ENCODE measurements at places on chromosomes 12 and 14.

DNA sequence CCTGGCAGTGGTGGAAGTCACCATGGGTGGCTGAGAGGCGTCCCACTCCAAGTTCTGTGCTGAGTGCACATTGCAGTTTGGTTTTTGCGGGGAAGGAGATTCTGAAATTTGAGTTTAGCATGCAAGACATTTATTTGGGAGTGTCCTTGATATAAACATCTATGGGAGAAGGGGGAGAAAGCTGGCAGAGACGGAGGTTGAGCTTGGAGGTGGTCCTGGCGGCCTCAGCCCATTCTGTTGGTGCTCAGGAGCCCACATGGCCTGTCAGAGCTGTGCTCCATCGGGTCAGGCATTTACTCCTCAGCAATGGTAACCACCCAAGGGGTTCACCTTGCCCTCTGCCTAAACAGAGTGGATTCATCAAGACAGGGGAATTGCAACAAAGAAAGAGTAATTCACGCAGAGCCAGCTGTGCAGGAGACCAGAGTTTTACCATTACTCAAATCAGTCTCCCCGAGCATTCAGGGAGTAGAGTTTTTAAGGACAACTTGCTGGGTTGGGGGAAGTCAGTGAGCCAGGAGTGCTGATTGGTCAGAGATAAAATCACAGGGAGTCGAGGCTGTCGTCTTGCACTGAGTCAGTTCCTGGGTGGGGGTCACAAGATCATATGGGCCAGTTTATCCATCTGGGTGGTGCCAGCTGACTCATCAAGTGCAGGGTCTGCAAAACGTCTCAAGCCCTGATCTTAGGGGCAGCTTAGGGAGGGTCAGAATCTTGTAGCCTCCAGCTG, 323.3 kb upstream of the TMEM132C start:
- DNase-seq = no peak

GRCh38 chr12:1619159-1619558, 9.9 kb upstream of the WNT5B start:
- DNase-seq = no peak

DNA sequence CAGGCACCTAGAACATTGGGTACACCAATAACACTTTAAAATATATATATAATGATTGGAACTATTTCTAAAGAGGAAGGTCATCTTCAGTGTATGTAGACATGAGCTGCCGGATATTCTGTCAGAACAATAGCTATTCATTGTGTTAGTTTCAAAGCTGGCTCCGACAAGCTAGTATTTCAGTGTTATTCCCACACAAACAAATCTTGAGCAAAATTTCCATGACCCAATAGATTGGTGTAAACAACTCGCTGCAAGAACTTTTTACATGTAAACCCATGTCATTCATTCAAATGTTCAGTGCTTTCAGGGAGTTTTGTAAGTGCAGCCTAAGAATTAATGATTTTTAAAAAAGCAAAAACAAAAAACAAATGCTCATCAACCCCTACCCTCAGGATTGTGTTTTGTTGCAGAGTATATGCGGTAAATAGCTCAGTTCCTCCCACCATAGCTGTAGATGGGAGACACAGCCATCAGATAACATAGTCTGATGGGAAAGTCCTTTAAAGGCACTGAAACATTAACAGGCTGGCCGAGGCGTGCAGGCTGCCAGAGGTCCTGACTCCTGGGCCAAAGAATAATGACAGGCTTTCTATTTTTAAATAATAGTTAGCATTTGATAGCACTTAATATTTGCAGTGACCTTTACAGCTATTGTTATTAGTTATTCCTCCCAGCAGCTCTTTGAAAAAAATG, 150.3 kb upstream of the ARHGAP5 start:
- no peak for DNase-seq

- no peak for DNase-seq
Observed at GRCh38 chr12:6809056-6809455, 12.6 kb upstream of the GPR162 start.

- DNase-seq = no peak
Observed at GRCh38 chr14:98022541-98023520, 1225.6 kb downstream of the VRK1 start.

- DNase-seq = no peak
Observed at GRCh38 chr12:47068539-47068938, 10.9 kb upstream of the PCED1B start.

DNA sequence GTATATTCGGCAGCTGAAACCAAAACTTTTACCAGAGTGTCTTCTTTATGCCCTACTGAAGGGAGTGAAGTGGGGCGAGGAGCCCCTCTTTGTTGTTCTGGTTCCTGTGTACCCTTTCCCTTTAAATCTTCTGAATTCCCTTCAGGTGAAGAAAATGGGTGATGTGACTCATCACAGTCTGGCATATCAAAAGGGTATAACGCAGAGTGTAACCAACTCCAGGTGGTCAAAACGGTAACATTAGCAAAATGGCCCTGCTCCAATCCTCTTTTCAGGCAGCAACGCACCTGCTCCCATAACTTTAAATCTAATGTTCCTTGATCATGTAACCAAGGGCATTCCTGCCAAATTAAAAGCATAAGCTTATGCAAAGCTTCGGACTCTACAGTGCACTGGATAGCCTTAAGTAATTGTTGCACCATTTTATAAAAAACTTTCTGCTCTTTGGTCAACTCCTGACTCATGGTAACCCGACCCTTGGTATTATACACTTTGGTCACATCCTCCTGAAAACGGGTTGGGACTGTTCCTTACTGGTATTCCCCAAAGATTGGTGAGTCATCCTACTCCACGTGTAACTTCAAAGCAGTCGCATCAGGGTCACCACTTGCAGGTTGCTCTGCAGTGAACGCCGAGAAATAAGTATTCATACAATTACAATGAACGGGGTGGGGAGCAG, 83.1 kb downstream of the KCNMB4 start:
- DNase-seq = no peak

DNA sequence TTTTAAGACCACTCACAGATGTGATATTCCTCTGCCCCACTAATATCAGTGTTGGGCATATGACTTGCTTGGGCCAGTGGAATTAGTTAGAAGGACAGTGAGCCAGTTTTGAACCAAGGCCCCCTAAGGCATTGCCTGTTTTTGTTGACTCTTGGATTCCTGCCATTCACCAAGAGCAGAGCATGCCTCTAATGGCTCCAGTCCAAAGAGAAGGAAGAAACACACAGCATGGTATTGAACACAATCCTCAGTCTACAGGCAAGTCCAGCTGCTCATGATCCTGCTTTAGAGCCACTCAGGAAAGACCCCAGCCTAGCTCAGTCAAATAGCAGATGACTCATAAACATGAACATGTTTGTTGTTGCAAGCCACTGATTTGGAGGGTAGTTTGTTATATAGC, 1201.5 kb downstream of the BCL11B start:
- DNase-seq = peak; percentile 50

- DNase-seq = no peak
Observed at GRCh38 chr14:105397350-105397931, 897 bp upstream of the TEX22 start.

DNA sequence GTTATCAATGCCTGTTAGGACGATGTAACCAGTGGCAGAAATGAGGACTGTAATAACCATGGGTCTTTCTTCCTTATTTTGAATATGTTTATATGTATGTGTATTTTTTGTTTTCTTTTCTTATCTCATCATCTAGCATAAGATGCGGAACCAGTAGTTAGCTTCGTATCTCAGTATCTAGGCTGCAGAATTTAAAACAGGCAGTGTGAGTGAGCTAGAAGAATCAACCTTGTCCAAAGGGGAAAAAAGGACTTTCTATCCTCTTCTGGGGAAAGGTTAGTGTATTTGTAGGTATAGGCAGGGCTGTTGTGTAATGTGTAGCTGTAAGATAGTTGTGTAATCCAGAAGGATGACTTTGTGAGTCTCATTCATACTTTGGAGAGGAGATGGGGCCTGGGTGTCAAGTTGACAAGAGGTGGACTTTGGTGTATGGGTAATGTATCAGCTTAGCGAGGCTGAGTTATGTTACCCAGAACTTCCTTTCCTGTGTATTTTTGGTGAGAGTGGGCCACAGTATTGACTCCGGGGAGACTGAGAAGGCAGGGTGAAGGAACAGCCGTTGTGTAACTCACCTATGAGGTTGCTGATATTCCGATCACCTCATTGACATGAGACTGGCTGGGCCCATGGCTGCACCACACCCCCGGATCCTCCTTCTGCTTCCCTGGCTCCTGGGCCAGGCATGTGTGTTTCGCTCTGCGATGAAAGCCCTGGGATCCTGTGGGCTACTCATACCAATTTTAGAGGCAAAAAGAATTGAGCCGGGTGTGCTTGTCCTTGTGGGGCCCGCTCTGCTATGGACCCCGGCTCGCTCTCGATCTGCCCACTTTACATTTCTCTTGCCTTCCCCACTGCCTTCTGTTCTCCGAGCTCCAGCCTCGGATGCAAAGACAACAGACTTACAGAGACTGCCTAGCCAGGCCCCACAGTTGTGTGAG, 24.3 kb downstream of the DLK1 start:
- DNase-seq = no peak

DNA sequence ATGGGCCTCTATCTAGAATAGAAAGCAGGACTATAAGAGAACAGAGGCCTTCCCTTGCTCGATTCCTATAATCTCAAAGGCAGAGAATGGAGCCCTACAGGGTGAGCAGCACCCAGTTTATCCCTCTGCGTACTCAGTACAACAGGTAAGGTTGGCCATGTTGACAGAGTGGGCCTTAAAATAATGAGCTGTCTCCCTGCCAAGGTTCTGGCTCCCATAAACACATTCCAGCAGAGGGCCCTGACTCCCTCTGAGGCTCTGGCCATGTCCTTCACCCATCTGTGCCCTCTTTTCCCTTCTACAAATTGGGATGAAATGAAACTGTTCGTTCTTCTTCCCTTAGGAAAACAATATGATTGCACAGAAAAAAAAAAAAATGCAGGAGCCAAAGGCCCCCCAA, 16.9 kb upstream of the PNMA1 start:
- DNase-seq = no peak

DNA sequence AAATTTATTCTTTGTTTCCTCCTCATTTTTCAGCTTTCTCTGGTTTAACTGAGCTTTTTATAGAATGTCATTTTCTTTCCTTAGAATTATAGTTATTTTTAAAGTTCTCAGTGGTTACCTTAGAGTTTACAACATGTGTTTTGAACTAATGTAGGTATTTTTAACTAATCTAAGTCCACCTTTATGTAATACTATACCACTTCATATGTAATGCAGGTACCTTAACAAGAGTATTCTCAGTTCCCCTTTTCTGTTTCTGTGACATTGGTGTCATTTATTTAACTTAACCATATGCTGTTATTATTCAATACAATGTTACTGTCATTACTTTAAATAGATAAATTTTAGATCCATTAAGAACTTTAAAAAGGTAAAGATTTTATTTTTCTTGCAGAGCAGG, 30.3 kb upstream of the KCNC2 start:
- no peak for DNase-seq

GRCh38 chr14:94021416-94022157, 4.6 kb upstream of the OTUB2 start:
- no peak for DNase-seq

GRCh38 chr12:44078273-44078672, 242.4 kb downstream of the TMEM117 start:
- no peak for DNase-seq

- no peak for DNase-seq
Observed at GRCh38 chr14:58133739-58134138, 18.3 kb downstream of the ARMH4 start.

- DNase-seq = no peak
Observed at GRCh38 chr14:104787736-104788135, 7.8 kb downstream of the AKT1 start.

DNA sequence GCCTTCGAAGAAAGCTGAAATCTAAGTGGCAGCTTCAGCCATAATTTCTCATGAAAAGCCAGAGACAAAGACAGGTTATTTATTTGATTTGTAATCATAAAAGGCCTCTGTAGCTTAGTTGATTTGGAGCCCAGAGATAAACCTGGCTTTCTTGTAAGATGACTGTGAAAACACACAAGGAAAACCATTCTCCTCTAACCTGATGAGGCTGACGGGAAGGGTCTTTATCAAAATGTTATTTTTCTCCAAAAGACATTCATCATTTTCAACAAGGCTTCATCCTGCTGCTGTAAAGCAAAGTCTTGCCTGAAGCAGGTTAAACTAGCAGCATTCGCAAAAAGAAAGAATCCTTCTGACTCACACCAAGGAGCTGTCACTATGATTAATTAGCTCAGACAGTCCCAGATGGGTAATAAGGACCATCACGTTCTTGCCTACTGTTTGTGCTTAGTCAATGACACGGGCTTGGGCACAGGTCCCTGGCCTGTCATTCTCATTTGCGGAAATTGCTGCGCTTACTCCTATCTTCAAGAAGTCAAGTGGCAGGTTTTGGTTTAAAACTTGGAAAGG, 286.6 kb downstream of the C12orf75 start:
- no peak for DNase-seq

GRCh38 chr14:49947506-49947905, 54.6 kb downstream of the ARF6 start:
- no peak for DNase-seq

- DNase-seq = no peak
Observed at GRCh38 chr14:45048385-45048784, 35.5 kb upstream of the PRPF39 start.

- DNase-seq = no peak
Observed at GRCh38 chr12:27762757-27763156, 17.3 kb upstream of the KLHL42 start.

DNA sequence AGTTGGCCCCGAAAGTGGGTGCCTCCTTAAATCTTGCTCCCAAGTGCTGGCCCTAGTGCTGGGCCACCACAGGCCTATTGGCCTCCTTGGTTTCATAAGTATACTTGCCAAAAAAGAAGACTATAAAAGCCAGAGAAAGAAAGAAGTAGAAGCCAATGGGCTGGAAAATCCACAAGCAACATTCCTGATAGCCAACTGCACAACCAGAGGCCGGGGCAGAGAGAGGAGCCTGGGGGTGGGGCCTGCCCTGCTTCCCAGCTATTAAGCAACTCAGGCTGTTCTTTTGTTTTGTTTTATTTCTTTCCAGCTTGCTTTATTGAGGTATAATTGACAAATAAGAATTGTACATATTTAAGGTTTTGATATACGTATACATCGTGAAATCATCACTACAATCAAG, 177.2 kb upstream of the NTF3 start:
- DNase-seq = no peak

DNA sequence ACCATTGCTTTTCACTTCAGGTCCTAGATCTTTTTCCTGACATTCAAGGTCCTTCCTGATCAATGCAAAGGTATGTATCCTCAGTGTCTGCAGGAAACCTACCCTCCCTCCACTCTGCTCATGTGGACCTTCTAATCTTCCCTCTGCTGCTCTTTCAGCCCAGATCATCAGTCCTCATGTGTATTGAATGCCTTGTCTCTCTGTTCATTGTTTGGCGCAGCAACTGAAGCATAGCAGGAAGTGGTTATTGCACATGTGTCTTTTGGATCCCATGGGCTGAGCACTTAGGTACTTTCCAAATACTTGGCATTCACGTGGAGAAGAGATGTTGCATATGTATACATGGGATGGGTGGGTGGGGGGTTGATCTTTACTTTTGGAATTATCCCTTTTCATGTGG, 4.3 kb upstream of the NIN start:
- no peak for DNase-seq

DNA sequence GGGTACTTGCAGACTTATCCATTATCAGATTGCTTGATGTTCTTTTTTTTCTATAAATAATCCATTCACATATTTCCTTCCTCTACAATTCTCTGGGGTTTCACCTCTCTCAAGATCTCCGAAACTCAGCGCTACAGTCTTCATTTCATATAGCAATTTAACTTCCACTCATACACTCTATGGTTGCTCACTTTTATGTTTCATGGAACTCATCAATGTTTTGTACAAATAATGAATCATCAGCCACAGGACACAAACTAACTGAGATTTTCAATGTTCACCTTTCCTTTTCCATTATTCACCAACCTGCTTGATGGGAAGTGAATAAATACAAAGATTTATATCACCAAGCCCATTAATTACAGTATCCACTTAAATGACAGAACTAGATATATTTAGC, 534.7 kb downstream of the LRFN5 start:
- no peak for DNase-seq

All from NCI-H2029 treated with DMSO at 0.1 percent for 48 hours (cell line).